ENCODE measurements at places on chromosomes 16 and 17. TPM values are rescaled to one million over a fixed set of nuclear protein-coding genes. Genes with fewer than 3 reads are reported as not detected.

GRCh38 chr17:11151818-11152425, 89.1 kb upstream of the SHISA6 start:
- no peak for DNase-seq

DNA sequence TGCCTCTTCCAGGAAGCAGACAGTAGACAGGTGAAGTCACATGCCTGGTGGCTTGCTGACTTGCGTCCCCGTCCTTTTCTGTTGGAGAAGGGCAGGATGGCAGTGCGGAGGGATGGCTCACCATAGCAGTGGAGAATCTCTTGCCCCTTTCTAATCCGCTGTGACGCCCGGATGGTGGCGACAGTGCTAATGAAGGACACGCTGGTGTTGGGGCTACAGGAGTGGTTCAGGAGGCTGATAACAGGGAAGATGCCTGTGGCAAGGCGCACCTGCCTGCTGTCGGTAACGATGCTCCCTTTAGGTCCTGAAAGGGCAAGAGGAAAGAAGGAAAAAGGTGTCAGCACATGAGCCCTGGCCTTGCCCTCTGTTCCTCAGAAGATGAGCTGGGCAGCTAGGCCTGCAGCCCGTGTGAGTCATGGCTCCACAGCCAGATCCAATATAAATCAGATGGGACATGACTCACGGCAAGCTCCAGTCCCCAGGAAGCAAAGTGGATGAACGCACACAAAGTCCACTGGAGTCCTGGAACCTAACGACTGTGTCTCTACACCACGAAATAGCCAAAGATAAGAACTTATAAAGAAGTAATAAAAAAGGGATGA, 25.5 kb downstream of the SERPINF1 start:
- peak; percentile 95 for DNase-seq

GRCh38 chr16:56551796-56552738, 12.8 kb upstream of the MT4 start:
- DNase-seq: no peak

DNA sequence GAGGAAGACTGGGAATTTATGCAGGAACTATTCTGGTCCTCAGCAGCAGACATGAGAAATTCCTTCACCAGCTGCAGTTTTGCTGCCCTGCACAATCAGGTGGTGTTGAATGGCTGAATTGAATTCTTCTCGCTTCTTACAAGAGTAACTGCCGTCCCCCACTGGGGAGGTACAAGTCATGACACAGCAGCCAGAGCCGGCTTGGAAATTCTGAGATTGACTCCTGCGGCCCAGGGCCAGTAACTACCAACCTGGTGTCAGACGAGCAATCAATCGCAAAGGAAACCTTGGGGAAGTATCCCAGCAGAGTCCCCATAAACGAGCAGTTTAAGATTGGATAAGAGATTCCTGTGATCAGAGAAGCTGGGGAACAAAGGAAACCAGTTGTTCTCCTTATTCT, 30.7 kb downstream of the KNOP1 start:
- no peak for DNase-seq

ASPA gene
- not detected for total RNA-seq

KRT14 gene
- not detected for total RNA-seq
